ENCODE measurements at places on chromosomes 4 and X.

- no peak for DNase-seq
- H3K27me3 ChIP-seq, result no peaks in the 10 kb centered on the region
- H3K27ac ChIP-seq, result no peak overlapping the region
- H3K4me3 ChIP-seq, result no peak overlapping the region
- no peaks in the 10 kb centered on the region for H3K36me3 ChIP-seq
Measured at GRCh38 chrX:74325130-74326059, 21.4 kb downstream of the ZCCHC13 start.

- H3K27me3 ChIP-seq, result no peaks in the 10 kb centered on the region
- H3K27ac ChIP-seq, result no peak overlapping the region
- no peaks in the 10 kb centered on the region for H3K36me3 ChIP-seq
- H3K4me3 ChIP-seq, result no peak overlapping the region
- no peaks in the 10 kb centered on the region for H3K4me1 ChIP-seq
Measured at GRCh38 chrX:16992951-16993350, 46.5 kb downstream of the REPS2 start.

GRCh38 chr4:120636120-120636630 lies 286.4 kb downstream of the PRDM5 start:
- no peak for DNase-seq
- H3K27me3 ChIP-seq, result no peaks in the 10 kb centered on the region
- no peak overlapping the region for H3K27ac ChIP-seq
- H3K36me3 ChIP-seq, result no peaks in the 10 kb centered on the region
- H3K4me3 ChIP-seq, result no peak overlapping the region
- no peaks in the 10 kb centered on the region for H3K4me1 ChIP-seq

GRCh38 chr4:100162027-100162685 lies 28.1 kb downstream of the DDIT4L start:
- no peaks in the 10 kb centered on the region for H3K27me3 ChIP-seq

- DNase-seq, result no peak
- H3K27ac ChIP-seq, result no peak overlapping the region
- no peak overlapping the region for H3K4me3 ChIP-seq
- no peaks in the 10 kb centered on the region for H3K36me3 ChIP-seq
Measured at GRCh38 chr4:4792466-4792865, 67.0 kb upstream of the MSX1 start.

GRCh38 chrX:71542825-71543224 lies 9.9 kb downstream of the OGT start:
- H3K4me3 ChIP-seq, result no peak overlapping the region
- no peak for DNase-seq
- H3K4me1 ChIP-seq, result no peaks in the 10 kb centered on the region
- peaks cover 2% of the 10 kb centered on the region for H3K36me3 ChIP-seq
- H3K27ac ChIP-seq, result no peak overlapping the region

- no peaks in the 10 kb centered on the region for H3K36me3 ChIP-seq
- H3K4me3 ChIP-seq, result no peak overlapping the region
- no peaks in the 10 kb centered on the region for H3K27me3 ChIP-seq
- no peak for DNase-seq
Measured at GRCh38 chrX:148310426-148311165, 189.8 kb upstream of the AFF2 start.
